ENCODE measurements at places on chromosomes 1 and 21.

DNA sequence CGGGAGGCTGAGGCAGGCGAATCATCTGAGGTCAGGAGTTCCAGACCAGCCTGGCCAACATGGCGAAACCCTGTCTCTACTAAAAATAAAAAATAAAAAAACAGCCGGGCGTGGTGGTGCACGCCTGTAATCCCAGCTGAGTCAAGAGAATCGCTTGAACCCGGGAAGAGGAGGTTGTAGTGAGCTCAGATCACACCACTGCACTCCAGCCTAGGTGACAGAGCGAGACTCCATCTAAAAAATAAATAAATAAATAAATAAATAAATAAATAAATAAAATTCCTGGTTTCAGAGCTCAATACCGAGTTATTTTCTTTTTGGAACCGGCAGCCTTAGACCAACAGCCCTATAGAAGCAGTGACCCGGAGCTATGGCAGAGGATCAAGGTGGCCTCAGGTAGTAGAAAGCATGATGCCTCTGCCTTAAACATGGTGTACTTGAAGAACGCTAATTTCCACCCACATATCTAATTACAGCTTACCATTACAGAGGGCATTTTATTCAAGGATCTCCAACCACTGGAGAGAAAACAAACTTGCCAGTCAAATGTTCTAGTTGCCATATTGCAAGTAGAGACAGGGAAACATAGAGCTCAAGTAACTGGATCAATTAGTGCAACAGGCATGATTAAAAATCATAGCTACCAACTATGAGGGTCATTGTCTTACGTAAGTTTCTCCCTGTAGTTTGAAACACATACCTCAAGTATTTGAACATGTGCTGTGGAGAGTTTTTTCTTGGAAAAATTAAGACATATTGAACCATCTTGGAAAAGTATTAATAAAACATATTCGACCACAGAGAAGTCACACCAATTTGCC is 2.0 kb upstream of the ENAH start:
- no peak for DNase-seq

GRCh38 chr1:155196893-155197638 is 10.6 kb downstream of the THBS3 start:
- no peak for DNase-seq

DNA sequence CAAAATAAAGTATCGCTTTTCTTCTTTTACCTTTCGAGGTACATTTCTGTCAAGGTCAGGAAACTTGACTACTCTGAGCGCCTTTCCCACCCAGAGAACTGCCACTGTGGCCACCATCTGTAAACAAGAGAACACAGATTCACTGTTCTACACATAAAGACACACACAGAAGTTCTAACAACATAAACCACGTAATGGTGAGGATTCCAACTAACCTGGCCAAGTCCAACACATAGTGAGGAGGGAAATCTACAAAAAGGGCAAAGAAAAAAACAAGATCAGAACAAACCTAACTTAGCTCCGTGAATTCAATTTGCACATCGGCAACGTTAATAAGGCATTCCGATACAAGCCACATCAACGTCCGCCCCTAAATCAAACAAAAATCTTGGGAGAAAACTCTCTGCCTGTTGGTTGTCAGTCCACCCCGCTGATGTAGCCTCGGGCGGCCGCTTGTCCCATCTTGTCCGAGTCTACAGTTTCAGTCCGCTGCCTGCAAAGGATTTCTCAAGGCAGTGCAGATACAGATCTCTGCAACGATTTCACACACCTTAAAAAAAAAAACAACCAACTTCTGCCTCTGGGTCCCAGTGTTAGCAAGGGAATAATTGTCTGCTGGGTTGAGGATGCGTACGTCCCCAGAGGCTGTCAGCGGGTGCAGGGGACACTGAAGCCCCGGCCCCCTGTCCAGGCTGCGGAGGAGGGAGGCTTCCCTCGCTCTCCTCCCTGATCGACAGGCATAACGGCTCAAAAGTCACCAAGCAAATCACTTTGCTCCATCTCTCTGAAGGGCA is 1.0 kb downstream of the SLC35D1 start:
- no peak for DNase-seq

- no peak for DNase-seq
Observed at GRCh38 chr1:241592273-241592958, 47.8 kb downstream of the CHML start.

- no peak for DNase-seq
Observed at GRCh38 chr1:178962853-178963711, 62.6 kb upstream of the FAM20B start.

DNA sequence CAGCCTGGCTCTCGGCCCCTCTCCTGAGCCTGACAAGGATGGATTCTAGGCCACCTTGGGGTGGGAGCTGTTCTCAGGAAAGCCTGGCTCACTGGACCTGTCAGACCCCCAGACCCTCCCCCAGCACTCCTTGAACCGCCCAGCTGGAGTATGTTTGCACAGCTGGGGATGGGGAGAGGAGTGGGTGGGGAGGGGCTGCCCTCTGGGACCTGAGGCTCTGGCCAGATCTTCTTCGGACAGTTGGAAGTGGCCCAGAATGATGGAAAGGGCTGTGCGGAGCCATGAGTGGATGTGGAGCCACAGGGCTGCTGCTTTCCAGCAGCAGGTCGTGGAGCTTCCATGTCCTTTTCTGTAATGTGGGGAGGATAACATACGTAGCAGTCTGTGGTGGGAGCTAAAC is 43.0 kb upstream of the TRABD2B start:
- no peak for DNase-seq

GRCh38 chr21:26554365-26554764 is 18.7 kb downstream of the CYYR1 start:
- no peak for DNase-seq

- no peak for DNase-seq
Observed at GRCh38 chr1:209895709-209896108, 42.3 kb upstream of the SYT14 start.
